ENCODE measurements at places on chromosomes 3 and 15.

DNA sequence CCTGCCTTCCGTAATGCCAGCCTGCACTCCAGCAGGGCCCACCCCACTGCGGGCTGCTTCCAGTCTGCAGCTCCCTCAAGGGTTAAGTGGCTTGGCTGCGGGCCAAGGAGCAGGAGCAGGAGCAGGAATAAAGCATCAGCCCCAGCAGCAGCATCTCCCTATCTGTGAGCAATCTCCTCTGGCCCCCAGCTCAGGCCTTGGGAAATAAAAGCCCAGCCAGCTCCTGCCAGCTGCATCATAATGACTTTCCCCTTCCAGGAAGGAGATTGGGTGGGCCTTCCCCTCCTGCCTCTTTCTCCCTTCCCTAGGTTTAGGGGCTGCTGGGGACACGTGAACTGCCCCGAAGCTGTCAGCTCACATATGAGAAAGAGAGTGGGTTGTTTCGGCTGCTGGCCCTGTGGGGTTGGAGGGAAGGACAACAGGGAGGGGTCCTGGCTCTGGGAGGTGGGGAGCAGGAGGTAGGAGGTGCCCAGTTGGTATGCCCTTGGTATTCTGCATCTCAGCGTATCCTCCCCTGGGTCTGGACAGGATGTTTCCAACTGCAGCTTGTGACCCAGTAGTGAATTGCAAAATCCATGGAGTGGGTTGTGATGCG lies 34.6 kb upstream of the FGD5 start:
- DNase-seq = no peak

DNA sequence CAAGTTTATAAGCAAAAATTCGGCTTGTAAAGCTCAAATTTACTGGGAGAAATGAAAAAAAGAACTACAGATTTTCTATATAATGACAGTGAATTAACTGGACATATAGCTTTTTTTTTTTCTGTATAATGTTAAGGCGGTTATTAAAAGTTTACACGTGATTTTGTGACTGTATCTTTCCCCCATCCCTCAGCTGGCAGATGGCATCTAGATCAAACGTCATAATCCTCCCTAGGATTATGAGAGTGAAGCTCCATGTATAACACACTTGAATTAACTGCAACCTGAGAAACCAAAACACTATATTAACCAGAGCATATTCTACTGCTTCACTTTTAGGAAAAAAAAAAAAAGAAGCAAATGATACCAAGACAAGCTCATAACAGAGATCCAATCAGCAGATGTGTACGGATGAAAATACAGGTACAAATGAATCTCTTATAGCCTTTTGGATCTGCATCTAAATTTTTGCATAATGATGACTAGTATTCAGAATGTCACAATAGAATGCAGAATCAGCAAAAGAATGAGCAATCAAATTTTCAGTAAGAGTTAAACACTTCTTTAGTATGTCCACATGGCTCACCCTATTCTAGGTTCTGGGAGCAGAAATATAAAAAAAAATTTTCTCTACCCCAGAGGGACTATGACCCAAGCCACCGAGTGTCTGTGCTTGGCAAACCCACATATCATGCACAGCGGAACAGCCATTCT lies 12.4 kb downstream of the MOBP start:
- no peak for DNase-seq

DNA sequence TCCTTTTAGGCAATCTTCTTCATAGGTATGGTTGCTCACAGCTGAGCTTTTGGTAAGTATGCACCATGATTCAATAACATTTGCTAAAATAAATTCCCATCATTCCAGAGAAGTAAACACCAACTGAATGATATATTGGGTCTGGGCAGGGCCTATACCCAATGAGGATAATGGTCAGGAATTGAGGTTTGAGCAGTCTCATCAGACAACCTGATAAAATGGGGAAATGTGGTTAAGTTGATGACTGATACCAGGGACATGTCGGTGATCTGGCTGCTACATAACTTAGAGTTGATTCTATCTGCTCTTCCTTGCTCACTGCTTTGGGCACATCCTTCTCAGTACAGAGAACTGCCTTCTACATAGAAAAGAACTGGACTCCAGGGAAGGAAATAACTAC lies 92.9 kb downstream of the GPR156 start:
- DNase-seq = no peak

DNA sequence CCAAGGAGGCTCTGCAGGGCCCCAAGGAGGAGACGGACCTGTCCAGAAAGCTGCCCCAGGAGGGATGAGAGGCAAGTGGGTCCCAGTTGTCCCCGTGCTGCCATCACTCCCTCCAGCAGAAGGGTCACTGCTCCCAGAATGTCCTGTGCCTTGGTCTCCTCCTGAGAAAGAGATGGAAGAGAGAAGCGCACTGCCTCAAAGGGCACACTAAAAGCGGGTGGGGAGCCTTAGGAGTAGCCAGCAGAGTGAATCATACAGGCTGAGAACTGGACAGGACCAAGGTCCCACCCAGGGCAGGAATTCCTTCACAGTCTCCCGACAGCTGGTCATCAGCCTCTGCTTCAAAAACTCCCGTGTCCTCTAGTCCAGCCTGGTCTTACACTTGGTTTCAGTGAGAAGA lies 4.6 kb downstream of the THPO start:
- no peak for DNase-seq

GRCh38 chr3:63684081-63684480 lies 31.6 kb downstream of the SNTN start:
- no peak for DNase-seq

DNA sequence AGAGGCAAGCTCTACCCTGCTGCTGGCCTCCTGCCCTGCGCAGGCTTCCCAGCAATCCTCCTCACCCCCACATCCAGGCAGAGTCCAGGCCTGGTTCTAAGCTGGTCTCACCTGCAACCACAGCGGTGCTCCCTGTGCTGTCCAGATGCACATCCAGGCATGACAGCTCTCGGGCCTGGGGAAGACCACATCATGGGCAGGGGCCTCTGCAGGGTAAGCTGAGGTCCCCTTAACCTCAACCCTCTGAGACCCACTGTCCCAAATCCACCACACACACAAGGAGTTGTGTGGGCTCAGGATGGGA lies 10.8 kb downstream of the PLA2G4D start:
- DNase-seq = peak; percentile 10

- DNase-seq = no peak
Measured at GRCh38 chr3:114499976-114500375, 206.1 kb downstream of the TIGIT start.

DNA sequence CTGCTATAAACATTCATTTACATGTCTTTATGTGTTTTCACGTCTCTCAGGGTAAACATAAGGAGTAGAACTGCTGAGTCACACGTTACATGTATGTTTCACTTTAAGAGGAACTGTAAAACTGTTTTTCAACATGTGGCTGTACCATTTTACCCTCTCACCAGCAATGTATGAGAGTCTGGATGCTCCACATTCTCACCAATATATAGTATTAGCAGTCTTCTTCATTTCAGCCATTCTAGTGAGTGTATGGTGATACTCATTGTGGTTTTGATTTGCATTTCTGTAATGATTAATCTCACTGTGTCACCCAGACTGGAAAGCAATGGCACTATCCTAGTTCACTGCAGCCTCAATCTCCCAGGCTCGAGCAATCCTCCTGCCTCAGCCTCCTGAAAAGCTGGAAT lies 37.1 kb downstream of the PHC3 start:
- DNase-seq = no peak

Data from activated T-cell treated with anti-CD3 and anti-CD28 coated beads, Interleukin-2, amount 50 U/mL, for 48 hours (primary cell).